ENCODE measurements at places on chromosomes 3 and 15. TPM values are rescaled to one million over a fixed set of nuclear protein-coding genes. Genes with fewer than 3 reads are reported as not detected.

TMCO5A gene
- not detected for total RNA-seq

GOLGA6D gene
- not detected for total RNA-seq

STIMATE gene
- 12.9 TPM for total RNA-seq

FSIP1 gene
- total RNA-seq = 4.3 TPM

EFCC1 gene
- 1.1 TPM for total RNA-seq

CHL1 gene
- 78.5 TPM for total RNA-seq

CFAP100 gene
- not detected for total RNA-seq

KBTBD8 gene
- total RNA-seq = 7.5 TPM

CNTN3 gene
- total RNA-seq = 22.3 TPM

HRG gene
- total RNA-seq = not detected

ISLR gene
- total RNA-seq = 61.2 TPM

TTC23 gene
- total RNA-seq = 40.0 TPM

REC114 gene
- not detected for total RNA-seq

UBXN7 gene
- total RNA-seq = 69.9 TPM

EIF5A2 gene
- total RNA-seq = 4.7 TPM

TRAT1 gene
- 0.82 TPM for total RNA-seq

GOLGA6A gene
- 0.49 TPM for total RNA-seq

SH2D7 gene
- total RNA-seq = not detected

PLCH1 gene
- total RNA-seq = 35.0 TPM

CD96 gene
- total RNA-seq = 1.3 TPM

CSPG4 gene
- 25.8 TPM for total RNA-seq

TTLL13 gene
- not detected for total RNA-seq

GOLGA8K gene
- total RNA-seq = 0.60 TPM

CPN2 gene
- total RNA-seq = not detected

DISP2 gene
- 3.3 TPM for total RNA-seq

GP9 gene
- 1.2 TPM for total RNA-seq

MGLL gene
- 46.3 TPM for total RNA-seq

PLSCR4 gene
- 46.9 TPM for total RNA-seq

ADAMTSL3 gene
- 44.9 TPM for total RNA-seq

VILL gene
- total RNA-seq = 14.9 TPM

ACAD9 gene
- total RNA-seq = 73.8 TPM

SKOR1 gene
- 0.33 TPM for total RNA-seq

FAM107A gene
- 18.9 TPM for total RNA-seq

ISG20 gene
- 6.5 TPM for total RNA-seq

MINDY4B gene
- 0.38 TPM for total RNA-seq

RTP1 gene
- not detected for total RNA-seq

UNC13C gene
- 67.3 TPM for total RNA-seq

CALML4 gene
- 12.4 TPM for total RNA-seq

SLC24A5 gene
- total RNA-seq = 22.1 TPM

KLHL40 gene
- 7.7 TPM for total RNA-seq

IL16 gene
- total RNA-seq = 7.1 TPM

MAP2K5 gene
- total RNA-seq = 15.2 TPM

QTRT2 gene
- 56.1 TPM for total RNA-seq

ZIC4 gene
- total RNA-seq = 5.5 TPM

FBXW12 gene
- total RNA-seq = not detected

C3orf22 gene
- total RNA-seq = not detected

SCN5A gene
- 3.0 TPM for total RNA-seq

PARP15 gene
- 0.82 TPM for total RNA-seq

ST8SIA2 gene
- 18.9 TPM for total RNA-seq

CLDN16 gene
- total RNA-seq = 0.16 TPM

CGNL1 gene
- total RNA-seq = 41.4 TPM

ABHD10 gene
- total RNA-seq = 73.0 TPM

CCDC13 gene
- 9.3 TPM for total RNA-seq

FBN1 gene
- 322 TPM for total RNA-seq

GUCA1C gene
- 14.0 TPM for total RNA-seq

All from camera-type eye (tissue), 1 donor.